ENCODE measurements at places on chromosomes 2 and 18. TPM values are rescaled to one million over a fixed set of nuclear protein-coding genes. Genes with fewer than 3 reads are reported as not detected.

DNA sequence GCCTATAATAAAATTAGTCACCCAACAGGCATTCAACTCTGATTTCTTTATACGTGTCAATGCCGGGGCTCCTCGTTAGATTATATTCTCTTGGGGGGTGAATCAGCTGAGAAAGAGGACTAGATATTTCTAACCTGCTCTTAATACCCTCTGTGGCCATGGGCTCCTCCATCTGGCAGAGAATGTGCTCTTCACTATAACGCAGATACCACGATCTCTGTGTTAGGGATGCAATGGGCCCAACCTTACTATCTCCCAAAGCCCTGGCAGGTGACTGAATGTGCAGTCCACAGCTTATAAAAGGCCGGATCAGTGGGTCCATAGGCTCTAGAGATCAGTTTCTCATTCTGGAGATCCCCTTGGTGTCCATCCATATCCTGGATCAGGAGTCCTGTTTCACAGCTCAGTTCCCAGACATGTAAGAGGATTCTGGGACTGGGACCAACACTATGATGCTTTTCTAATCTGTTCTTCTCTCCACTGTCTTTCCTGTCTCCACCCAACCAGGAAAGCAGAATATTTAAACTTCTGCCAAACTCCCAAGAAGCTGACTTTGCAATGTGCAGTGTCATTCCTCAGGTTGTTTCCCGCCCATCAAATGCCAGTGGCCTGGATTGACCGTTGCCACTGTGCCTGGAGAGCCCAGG lies 71.4 kb upstream of the CELF4 start:
- H3K4me3 ChIP-seq: no peak overlapping the region
- no peak for DNase-seq
- no peaks in the 10 kb centered on the region for H3K27me3 ChIP-seq

DNA sequence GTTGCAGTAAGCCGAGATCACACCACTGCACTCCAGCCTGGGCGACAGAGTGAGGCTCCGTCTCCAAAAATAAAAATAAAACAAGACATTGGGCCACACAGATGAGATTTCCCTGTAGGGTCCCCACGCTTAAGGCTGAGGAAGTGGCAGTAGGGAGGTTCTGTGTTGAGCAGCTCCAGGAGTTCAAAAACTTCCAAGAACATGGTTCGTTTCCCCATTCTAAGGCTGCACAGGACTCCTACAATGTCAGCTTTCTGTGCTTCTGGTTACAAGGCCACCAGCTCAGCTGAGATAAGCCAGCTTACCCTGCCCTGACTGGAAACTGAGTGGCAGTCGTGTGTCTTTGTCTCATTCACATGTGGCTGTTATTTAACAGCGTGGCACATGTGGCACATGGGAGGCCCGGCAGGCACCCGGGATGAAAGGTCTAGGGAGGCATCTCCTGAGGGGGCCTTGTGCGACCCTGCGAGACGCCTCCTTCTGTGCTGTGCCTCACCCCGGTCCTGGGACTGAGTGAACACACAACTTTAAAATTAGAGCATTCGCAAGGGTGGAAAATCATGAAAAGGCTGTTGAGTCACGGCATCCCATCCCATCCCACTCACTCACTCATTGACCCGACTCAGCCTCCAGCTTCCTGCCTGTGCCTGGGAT lies 7.7 kb downstream of the ITGB1BP1 start:
- no peak overlapping the region for H3K4me3 ChIP-seq
- H3K27me3 ChIP-seq: no peaks in the 10 kb centered on the region
- no peak for DNase-seq
- peak overlapping the region; percentile 81 for H3K27ac ChIP-seq
- no peaks in the 10 kb centered on the region for H3K4me1 ChIP-seq

DNA sequence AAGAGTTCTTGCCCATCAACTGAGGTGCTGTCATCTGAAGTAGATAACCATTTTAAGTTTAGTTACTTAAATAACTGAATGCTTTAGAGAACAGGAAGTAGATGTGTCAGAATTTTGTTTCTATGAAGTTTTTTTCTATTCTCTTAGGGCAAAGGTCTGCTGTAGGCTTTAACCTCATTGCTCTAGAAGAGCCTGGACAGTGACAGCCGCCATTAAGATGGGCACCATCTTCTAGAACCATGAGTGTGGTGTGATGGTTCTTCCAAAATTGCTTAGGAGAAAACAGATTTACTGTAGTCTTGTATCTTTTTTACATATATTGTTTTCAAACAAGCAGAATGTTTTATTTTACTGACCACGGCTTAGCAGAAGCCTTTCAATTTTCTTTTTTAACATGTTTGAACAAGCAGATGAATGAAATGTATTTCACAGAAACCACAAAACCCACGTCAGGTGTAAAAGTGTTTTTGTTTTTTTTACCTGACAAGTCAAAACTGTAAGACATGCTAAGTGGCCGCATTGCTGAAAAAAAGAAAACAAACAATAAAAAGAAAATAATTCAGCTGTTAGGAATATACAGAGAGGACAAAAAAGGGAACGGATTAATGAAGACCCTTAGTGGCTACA lies 77.9 kb downstream of the PRELID3A start:
- H3K4me3 ChIP-seq: no peak overlapping the region
- H3K27ac ChIP-seq: no peak overlapping the region
- no peak for DNase-seq
- no peaks in the 10 kb centered on the region for H3K4me1 ChIP-seq
- no peaks in the 10 kb centered on the region for H3K36me3 ChIP-seq
- no peaks in the 10 kb centered on the region for H3K27me3 ChIP-seq

Gene SULT1C4
- total RNA-seq: 19.8 TPM
